Fibroblast of skin of abdomen (primary cell): ENCODE measurements at places on chromosomes 3 and 15.

- DNase-seq = no peak
These were observed 136.1 kb upstream of the UBE2E1 start for GRCh38 chr3:23669541-23670255.

DNA sequence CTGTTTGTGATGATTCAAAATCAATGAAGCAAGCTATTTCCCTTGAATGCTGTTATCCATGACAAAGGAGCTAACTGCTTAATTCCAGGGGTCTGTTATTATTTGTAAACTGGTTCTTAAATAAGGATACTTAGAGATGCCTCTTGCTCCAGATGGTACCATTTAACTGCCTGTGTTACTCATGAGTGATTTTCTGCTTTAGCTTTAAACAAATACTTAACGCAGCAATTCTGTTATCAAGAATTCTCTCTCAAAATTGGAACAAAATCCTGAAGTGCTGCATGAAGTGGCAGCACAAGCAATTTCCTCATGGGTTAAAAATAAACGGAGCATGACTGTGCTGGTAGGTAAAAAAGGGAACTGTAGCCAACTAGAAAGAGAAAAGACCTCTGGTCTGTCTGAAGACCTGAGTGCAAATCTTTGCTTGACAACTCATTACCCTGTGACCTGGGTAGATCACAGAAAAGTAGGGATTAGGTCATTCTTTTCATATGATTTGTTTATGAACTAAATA is 62.5 kb upstream of the GBE1 start:
- DNase-seq = no peak

GRCh38 chr3:102224171-102224570 is 210.6 kb upstream of the ZPLD1 start:
- peak; percentile 41 for DNase-seq

DNA sequence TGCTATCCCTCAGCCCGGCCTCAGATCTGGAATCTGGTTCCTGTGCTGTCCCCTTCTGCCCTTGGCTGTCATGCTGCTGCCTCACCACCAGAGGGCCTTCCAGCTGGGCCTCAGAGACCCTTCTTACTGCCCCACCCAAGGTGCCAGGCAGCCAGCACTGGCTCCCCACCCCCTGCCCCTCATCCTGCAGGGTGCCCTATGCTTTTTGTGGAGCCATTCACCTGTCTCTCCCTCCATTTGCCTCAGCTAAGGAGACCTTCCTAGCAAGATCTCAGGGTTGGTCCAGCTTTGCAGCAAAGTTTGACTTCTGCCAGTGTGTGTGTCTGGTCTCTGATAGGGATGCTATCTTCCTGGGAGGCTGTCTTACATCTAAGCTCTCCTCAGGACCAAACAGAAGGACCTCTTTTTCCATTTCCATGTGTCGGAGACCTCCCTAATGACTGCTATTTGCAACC is 1.9 kb upstream of the VWA5B2 start:
- no peak for DNase-seq

DNA sequence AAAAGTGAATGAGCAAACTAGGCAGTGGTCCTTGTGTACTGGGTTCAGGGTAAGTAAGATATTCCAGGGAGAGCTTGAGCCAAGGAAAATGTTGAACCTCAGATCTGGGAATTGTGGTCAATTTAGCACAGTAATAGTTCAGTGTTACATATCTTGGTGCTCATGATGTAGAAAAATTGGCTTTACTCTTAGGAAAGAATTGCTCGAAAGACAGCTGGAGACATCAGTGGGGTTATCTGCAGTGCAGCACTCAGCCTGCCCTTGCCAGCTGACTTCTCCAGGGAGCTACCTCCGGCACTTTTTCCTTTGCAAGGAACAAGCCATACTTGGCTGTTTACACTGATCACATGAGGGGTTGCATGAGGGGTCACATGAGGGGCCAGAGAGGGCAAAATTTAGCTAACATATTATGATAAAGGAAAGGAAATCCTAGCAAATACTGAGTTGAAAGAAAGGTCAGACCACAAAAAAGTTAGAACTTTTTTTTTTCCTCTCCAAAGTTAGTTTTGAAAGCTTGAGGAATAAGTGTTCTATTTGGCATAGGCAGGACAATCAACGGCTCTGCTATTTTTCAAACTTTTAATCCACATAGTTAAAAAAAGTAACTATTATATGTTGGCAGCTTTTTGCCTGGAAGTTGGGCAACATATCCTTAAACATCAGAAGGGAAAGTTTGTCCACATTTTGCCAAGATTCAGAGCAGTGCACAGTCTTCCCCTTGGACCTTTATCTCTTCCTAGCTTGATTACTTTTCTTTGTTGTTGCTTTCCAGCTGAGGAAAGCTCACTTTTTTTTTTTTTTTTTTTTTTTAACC is 92.4 kb downstream of the COL6A6 start:
- no peak for DNase-seq

GRCh38 chr3:95434491-95434890 is 1371.6 kb downstream of the NSUN3 start:
- DNase-seq = peak; percentile 67

DNA sequence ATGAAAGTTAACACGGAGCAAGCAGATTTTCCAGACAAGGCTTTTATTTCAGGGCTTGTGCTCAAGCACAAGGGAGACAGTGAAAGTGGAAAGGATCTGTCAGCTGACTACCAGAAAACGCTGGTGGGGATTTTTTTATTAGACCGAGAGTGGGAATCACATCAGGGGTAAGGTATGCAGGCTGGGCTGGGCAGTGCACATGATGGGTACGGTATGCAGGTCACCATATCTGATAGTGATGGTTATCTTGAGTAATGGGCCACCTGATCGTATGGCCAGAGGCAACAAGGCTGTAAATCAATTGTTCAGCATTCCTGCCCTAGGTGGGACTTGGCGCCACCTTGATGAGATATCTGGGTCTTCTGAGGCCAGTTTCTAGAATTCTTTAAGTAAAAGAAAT is 36.9 kb upstream of the PIAS1 start:
- no peak for DNase-seq

GRCh38 chr3:4753073-4753691 is 226.1 kb upstream of the BHLHE40 start:
- DNase-seq = no peak

DNA sequence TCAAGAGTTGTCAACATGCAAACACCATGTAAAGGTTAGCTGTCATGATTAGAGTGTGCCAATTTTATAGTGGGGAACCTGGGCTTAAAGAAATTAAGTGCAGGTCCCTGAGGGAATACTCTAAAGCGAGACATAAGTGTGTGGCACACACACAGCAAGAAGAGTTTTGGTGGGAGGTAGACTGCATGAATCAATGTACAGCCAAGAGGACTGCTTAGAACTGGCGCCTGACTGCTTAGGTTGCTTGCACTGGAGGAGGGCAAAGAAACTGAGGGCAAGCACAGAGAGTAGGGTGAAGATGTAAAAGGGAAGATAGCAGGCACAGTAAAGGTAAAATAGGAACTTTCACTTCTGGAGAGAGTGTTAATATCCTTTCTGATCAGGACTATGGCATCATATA is 184.9 kb downstream of the SOX2 start:
- no peak for DNase-seq

GRCh38 chr3:175535351-175535750 is 676.2 kb downstream of the NAALADL2 start:
- no peak for DNase-seq

DNA sequence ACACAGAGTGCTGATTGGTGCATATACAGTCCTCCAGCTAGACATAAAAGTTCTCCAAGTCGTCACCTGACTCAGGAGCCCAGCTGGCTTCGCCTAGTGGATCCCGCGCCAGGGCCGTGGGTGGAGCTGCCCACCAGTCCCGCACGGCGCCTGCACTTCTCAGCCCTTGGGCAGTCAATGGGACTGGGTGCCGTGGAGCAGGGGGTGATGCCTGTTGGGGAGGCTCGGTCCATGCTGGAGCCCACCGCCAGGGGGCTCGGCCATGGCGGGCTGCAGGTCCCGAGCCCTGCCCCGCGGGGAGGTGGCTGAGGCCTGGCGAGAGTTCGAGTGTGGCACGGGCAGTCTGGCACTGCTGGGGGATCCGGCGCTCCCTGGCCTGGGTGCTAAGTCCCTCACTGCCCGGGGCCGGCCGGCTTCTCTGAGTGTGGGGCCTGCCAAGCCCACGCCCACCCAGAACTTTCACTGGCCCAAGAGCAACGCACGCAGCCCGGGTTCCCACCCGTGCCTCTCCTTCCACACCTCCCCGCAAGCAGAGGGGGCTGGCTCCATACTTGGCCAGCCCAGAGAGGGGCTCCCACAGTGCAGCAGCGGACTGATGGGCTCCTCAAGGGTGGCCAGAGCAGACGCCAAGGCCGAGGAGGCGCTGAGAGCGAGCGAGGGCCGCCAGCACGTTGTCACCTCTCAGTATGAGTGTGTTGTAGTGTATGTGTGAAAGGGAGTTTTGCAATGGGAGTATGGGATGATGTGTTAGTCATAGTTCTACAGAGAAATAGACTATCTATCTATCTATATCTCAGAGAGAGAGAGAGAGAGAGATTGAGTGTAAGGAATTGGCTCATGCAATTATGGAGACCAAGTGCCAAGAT is 69.0 kb downstream of the UBE2E2 start:
- DNase-seq = no peak

DNA sequence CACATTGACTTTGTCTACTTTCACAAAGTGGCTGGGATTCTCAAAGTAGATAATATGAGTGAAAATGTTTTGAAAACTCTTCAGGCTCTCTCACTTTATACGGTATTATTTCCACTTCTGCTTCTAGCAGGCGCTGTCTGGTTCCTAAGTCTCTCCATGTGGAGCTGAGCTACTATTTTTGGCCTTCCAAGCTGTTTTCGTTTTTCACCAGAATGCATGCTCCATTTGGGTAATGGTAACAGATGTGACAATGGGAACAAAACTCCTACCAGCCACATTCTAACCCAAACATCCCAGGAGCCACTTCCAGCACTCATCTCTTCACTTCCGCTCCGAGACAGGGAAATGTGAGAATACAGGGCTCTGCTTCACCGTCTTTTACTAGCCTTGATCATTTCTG is 586.7 kb downstream of the NTRK3 start:
- DNase-seq = no peak

GRCh38 chr15:87578776-87579175 is 677.8 kb downstream of the NTRK3 start:
- DNase-seq = no peak

DNA sequence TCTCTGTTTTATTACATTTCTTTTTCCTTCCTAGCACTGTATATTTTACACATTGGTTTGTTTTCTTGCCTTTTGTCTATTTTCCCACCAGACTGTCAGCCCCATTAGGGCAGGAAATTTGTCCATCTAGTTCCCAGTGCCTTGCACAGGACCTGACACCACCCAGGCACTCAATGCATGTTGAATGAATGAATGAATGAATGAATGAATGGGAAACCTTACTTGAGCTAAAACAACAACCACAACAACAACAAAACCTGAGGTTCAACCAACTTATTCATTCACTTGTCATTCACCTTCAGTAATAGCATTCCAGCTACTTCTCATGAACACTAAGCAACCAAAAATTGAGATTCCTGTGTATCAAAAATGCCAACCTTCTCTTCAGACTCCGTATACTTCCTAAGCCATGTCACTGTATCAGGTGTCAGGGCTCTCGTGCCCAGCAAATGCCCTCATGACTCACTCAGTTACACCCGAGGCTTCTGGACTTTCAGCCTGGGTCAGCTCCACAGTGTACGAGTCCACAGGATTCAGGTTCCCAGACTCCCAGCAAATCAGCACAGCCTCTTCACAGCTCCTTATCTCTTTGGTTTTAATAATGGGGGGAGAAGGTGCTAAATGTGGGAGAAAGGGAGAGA is 37.3 kb downstream of the FSD2 start:
- no peak for DNase-seq

- DNase-seq = no peak
These were observed 411.6 kb upstream of the BCHE start for GRCh38 chr3:166248784-166249183.

DNA sequence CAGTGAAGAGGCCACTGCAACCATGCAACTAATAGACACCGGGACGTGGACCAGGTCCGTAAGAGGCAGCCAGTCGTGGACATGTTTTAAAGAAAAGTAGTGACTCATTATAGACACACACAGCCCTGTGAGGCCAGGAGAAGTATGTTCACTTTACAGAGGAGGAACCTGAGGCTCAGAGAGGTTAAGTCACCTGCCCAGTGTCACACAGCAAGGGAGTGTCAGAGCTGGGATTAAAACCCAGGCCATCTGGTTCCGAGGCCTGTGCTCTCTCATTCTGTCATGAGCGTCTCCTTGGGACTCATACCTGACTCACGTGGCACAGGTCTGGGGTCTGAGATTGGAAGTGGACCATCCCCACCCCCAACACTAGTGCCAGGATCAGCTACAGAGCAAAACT is 28.1 kb upstream of the GRIP2 start:
- DNase-seq = no peak

GRCh38 chr3:188906236-188906635 is 265.5 kb upstream of the TPRG1 start:
- no peak for DNase-seq

GRCh38 chr3:48548729-48549705 is 7.6 kb downstream of the PFKFB4 start:
- peak; percentile 70 for DNase-seq

DNA sequence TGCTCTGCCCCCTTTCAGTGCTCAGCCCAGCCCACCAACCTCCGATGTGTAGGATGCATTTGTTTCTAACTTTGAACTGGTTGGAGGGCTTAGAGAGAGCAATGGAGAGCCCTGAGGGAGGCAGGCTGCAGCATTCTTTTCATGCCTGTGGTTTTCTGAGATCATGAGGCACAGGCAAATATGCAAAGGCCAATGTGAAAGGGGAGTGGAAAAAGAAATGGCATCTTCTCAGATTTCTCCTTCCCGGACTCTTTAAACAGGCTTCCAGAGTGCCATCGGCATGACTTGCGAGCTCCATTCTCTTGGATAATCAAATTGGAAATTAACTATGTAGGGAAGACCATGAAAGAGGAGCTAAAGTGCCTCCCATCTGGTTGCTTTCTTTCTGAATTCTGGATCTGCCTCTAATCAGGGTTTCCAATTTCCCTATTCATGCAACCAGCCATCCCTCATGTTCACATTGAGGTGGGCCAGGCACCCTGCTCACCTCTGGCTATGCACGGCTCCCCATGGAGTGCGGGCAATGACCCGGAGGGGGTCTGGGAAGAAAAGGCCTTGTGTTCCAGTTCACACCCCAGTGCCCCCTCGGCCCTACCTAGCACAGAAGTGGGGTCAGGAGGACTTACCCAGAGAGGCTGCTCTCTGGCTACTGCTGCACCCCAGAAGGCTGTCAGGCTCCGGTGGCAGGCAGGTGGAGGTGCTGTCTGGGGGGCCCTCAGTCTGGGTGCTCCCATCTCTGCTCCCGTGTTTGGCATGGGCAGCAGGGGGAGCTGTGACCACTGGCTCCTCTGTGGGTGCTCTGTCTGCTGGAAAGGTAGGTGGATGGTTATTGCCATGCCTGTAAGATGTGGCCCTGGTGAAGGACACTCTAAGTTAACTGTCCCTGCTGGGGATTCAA is 16.1 kb downstream of the AMOTL2 start:
- DNase-seq = peak; percentile 99

GRCh38 chr3:18405141-18405540 is 20.0 kb downstream of the SATB1 start:
- DNase-seq = no peak

- peak; percentile 10 for DNase-seq
These were observed 164.5 kb downstream of the EBLN2 start for GRCh38 chr3:73225991-73226390.

- DNase-seq = peak; percentile 56
These were observed 776.5 kb downstream of the ROBO2 start for GRCh38 chr3:77816366-77816765.

- peak; percentile 49 for DNase-seq
These were observed 379.0 kb upstream of the IL12A start for GRCh38 chr3:159609625-159610024.

- no peak for DNase-seq
These were observed 140.5 kb upstream of the MLF1 start for GRCh38 chr3:158430448-158430847.
